ENCODE measurements at places on chromosomes 6 and 20.

GRCh38 chr6:17930321-17930993, 57.0 kb downstream of the KIF13A start:
- no peak for DNase-seq

DNA sequence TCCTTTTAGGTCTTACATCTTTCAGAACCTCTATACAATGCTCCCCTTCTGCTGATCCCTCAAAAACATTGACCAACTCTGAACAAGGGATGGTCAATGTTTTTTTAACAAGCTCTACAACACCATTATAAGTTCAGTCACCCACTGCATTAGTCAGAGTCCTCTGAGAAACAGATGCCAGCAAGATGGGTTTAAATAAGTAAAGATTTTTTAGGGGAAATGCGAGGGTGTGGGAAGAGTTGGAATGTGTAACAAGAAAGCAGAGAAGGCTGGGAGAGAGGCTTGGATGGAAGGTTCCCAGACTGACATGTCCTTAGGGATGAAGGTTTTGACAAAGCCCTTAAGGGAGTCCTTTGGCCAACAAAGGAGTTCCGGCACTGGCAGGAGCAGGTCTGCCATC, 478.3 kb downstream of the FRK start:
- no peak for DNase-seq

DNA sequence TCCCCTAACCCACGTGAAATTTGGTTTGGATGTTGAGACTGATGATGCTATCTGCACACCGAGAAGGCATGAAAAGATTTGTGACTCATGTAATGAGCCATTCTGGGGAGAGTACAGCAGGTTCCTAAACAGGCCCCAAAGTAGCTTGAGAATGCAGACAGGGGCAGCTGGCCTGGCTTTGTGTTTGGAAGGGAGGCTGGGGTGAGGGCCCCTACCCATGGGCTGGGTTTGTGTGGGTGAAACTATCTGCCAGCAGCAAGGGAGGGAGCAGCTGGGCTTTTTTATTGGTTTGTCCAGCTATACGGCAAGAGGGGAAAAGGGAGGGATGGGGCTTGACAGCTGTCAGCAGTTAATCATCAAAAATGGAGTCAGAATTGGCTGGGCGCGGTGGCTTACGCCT, 87.0 kb upstream of the RNF24 start:
- DNase-seq = no peak

DNA sequence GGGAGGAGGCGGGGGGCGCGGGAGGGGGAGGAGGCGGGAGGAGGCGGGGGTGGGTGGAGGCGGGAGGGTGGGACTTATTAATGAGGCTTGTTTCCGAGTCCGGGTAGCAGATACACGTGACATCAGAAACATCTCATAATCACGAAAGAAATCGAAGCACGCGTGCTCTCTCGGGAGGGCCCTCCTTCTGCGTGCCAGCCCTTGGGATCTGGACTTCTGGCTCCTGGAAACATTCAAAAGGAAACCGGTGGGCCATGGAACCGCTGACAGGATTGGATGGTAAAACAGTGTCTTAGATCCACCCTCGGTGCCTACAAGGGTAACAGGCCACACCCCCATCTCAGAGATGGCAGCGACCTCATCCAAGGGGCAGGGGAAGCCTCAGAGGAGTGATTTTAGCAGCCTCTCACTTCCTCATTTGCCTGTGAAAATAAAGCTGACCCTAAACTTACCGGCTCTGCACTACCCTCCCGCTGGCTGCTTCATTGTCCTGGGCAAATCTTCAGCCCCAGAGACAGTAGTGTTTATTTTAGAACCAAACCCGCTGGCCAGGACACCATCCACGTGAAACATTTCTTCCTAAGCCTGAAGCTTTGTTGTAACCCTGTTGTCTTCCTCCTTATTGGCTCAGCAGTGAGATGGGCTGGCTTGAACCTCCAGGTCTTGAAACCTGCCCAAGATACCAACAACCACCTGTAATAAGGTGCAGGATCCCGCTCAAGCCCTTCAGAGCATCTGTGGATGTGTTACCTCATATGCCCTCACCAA, 97.5 kb downstream of the PSMG4 start:
- DNase-seq = no peak

GRCh38 chr6:139256087-139256486, 35.7 kb downstream of the TXLNB start:
- DNase-seq = no peak

DNA sequence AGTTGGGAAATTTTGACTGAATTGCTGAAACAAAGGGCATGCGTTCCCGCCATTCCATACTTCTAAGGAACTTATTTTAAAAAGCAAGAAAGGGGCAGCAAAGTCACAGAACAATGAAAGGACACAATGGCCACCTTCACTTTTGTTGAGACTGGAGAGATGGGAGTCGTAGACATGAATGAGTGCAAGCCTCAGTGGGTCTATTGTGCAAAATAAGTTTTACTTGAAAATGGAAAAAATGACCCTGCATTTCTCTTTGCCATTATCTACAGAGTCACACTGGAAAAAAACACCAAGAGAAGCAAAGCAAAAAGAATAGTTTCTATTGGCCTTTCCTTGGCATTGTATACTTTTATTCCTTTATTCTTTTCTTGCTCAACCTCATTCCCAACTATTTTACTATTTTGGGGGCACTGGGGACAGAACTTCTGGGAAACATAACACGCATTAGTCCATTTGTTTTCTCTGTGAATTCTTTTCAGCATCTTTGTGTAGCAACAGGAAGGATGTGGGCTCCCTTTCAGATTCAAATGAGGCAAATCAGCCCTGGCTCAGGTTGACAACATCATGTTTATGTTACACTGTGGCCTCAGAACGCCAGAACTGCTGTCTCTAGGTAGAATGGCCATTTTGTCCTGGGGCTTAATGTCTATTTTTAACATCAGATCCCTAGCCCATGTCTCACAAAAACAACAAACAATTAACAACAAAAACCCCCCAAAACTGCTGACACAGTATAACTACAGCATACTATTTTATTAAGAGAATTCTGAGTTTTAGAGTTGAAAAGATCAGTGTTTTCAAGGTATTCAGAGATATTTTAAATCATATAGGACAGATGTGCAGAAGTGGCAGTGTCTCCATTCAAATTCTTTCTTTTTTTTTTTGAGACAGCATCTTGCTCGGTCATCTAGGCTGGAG, 122.2 kb downstream of the FYN start:
- no peak for DNase-seq

GRCh38 chr6:136502786-136503185, 47.4 kb downstream of the MAP7 start:
- no peak for DNase-seq

DNA sequence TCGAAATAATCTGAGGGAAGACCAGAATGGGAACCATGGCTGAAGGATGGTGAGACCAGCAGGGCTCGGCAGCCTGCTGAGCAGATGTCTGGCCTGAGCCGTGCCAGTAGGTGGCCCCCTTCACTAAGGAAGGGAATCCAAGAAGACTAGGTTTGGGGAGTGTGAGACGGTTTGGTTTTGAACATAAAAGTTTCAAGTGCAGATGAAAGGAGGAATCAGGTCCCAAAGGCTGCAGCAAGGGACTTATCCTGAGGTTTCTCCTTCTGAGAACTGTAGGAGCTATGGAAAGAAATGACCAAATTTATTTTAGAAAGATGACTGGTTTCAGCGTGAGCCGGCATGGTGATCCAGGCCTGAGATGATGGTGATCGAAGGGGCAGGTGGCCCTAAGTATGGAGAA, 4.6 kb upstream of the OSER1 start:
- DNase-seq = peak; percentile 62

DNA sequence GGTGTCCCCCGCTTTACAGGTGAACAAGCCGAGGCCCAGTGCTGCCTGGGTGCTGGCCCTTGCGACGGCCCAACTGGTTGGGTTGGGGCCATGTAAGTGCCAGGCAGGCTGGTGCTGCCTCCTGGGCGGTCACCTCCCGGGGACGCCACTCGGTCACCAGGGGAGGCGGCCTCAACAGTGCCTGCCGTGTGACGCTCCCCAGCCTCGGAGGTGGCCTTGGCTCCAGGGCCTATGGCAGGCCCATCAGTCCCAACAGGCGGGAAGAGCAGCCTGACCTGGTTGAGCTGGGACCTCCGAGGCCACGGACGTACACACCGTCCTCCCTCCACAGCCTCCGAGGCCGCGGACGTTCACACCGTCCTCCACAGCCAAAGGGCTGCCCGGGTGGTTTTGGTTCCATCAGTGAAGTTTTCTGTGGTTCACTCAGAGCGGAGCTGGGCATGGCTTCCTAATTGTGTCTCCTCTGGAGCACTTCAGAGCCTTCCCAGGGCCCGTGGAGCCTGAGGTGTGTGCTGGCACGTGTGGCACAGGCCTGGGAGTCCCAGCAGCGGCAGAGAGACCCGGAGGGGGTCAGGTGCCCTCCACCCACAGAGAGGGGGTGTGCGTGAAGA, 19.3 kb upstream of the SLCO4A1 start:
- DNase-seq = no peak

GRCh38 chr6:3542032-3542640, 85.3 kb upstream of the SLC22A23 start:
- DNase-seq = no peak

- no peak for DNase-seq
These were observed 129.5 kb downstream of the LRRC1 start for GRCh38 chr6:53924277-53924676.

DNA sequence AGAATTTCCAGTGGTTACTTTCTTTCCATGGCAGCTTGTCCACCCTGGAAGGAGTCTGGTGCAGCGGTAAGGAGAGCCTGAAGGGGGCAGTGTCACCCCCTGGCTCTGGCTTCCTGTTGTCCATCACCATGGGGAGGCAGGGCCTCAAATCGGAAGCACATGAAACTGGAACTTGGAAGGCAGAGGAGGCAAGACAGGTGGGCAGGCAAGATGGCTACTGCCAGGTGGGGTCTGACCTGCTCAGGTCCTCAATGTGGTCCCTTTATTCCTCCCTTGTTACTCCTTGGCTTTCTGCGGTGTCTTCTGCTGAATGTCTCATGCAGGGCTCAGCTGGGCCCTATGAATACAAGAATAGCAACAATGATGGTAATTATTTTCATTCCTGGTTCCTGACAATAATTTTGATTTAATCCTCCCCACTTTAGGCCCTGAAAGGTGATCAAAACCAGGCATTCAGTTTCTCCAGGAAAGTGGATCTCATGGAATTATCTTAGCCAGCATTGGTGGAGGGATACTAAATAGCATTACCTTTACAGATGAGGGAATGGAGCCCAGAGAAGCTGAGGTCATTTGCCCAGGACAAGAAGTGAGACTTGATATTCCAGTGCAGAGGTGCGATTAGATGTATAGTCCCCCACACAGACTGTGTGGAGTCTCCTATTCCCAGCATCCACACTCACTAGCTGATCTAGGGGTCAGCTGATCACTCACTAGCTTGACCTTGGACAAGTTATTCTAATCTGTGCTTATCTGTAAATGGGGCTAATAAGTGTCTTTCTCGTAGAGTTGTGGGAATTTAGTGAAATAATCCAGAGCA, 17.6 kb upstream of the SNAI1 start:
- DNase-seq = no peak

DNA sequence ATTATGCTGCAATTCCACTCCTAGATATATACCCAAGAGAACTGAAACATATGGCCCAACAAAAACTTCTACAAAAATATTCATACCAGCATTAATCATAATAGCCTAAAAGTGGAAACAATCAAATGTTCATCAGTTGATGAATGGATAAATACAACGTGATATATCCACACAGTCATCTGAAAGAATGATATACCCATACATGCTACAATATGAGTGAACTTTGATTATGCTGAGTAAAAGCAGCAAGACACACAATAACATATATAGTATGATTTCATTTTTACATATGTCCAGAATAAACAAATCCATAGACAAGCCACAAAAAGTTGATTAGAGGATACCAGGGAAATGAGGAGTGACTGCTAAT, 30.7 kb downstream of the CDK19 start:
- DNase-seq = no peak

DNA sequence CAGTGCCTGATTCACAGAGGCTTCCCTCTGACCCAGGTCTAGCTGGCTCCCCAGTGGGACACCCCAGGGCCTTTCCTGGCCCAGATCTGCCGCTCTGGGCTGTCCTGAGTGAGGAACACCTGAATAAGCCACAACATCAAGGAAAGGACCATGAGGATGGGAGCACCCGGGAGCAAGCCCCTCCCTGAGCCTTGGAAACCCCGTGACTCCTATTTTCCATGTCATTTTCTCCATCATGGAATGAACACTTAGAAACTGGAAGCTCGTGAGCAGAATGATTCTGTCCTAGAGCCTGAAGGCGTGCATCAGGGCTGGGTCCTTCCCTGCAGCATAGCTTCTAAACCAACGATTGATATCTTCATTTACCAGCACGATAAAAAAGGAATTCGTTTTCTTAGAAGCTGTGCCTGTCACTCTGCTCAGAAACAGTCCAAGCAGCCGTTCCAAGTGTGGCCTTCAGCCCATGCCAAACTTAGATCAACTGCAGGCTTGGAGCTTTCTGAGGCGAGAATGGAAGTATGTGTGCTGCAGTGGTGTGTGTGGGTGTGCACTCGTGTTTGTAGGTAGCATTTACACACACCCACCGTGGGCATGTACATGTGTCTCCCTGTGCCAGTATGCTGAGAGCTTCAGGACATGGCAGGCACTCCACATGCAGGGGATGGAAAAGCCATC, 83.2 kb upstream of the FOXC1 start:
- DNase-seq = no peak

- no peak for DNase-seq
These were observed 8.2 kb downstream of the LY86 start for GRCh38 chr6:6596529-6597328.

- no peak for DNase-seq
These were observed 105.3 kb upstream of the TAB2 start for GRCh38 chr6:149212206-149212605.

GRCh38 chr6:79586548-79586947, 44.6 kb upstream of the SH3BGRL2 start:
- no peak for DNase-seq

GRCh38 chr6:159935633-159936032, 33.2 kb upstream of the IGF2R start:
- DNase-seq = no peak

Measured in stimulated activated CD8-positive, alpha-beta memory T cell treated with anti-CD3 and anti-CD28 coated beads, Interleukin-2, amount 100 ng/mL, for 1 hour (primary cell).